ENCODE measurements at places on chromosomes 2 and 18.

DNA sequence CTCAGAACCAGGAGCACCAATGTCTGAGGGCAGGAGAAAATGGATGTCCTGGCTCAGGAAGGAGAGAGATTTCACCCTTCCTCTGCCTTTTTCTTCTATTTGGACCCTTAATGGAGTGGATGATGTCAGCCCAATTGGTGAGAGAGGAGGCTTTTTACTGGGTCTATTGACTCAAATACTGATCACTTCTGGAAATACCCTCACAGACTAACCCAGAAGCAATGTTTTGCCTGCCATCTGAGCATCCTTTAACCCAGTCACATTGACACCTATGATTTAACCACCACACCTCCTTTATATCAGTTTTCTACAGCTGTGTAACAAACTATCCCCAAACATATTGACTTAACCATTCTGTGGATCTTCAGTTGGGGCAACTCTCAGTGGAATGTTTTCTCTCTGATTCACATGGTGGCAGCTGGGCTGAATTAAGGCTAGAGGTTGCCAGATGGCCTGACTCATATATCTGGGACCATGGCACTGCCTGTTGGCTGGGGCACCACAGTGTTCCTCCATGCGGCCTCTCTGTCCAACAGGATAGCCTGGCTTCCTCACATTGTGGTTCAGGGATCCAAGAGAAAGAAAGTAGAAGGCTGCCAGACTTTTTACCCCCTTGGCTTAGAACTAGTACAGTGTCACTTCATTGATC, 18.2 kb upstream of the MBOAT2 start:
- DNase-seq = no peak

GRCh38 chr2:143452817-143453451, 323.7 kb downstream of the ARHGAP15 start:
- DNase-seq = no peak

- no peak for DNase-seq
Measured at GRCh38 chr18:8689517-8689916, 15.8 kb upstream of the MTCL1 start.

DNA sequence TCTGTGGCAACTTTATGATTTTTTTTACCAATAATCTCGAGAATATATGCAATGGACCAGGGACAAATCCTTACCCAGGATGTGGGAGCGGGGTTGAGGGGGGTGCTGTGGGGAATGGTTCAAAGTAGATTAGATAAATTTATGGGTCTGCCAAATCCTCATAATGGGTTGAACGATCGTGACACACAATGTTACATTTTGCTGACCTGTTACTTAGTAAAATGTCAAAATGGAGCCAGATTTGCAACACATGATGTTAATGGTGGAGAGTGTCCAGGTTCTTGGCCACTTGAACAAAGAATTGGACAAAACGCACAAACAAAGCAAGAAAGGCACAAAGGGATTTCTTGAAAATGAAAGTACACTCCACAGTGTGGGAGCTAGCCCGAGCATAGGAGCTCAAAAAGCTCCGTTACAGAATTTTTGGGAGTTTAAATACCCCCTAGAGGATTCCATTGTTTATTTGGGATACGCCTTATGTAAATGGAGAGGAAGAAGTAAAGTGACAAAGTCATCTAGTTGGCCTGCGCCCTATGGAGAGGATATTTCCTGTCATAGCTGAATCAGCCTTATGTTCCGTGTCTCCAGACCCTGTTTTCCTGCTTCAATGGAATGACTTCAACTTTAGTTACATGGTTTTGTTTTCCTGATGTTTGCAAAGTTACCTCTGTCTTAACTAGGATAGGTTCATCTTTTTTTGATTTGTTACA, 776.0 kb downstream of the DCC start:
- DNase-seq = no peak

- no peak for DNase-seq
Measured at GRCh38 chr2:217788669-217789002, 214.2 kb downstream of the TNS1 start.

GRCh38 chr2:148541792-148542191, 102.8 kb upstream of the EPC2 start:
- no peak for DNase-seq

- no peak for DNase-seq
Measured at GRCh38 chr2:220682616-220683015, 889.5 kb downstream of the EPHA4 start.

DNA sequence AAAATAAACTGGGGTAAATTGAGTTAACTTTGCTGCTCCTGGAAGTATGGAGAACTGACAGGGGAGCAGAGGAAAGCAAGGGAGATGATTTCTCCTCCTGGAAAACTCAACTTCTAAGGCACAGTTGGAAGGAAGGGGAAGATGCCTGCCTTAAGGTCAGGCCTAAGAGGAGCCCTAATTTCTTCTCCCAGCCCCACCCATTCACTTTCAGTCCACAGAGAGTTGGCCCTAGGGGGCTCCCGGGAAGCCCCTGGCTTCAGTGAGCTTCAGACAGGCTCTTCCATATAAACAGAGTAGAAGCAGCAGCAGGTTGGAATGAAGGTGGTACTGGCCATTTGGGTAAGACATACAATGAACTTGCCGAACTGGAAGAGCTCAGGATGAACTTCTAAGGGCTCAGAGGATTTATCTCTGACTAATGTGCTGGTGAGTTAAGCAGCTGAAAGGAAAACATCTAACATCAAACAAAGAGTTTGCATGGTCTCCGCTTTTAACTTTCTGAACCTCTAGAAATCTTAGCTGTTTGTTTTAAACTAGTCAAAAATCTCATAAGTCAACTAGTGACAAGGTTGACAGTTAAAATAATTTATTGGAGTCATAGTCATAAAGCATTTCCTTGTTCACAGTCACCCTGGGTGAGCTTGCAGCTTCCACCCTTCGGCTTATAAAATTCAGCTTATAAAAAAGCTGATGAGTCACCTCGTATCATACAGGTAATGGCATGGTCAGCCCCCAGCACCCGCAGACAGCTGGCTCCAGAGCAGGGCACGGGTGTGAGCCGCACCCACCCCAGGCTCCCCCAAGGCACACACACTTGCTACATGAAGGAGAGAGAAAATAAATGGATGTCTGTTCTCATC, 9.8 kb downstream of the MALL start:
- peak; percentile 80 for DNase-seq

DNA sequence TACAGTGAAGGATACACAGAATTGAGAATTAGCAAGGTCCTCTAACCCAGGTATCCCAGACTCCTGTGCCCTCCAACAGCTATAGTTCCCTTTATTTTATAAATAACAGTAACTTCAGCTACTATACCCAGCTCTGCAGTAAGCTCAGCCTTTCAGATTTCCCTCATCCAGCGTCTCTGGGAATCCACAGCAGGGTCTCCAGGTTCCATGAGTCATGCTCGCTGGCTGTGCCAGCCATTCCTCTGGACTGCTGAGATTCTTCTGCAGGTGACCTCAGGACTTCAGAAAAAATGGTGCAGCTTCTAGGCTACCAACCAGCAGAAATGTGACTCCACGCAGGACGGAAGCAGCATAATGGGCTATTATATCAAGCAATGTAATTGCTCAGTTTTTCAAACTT, 419.3 kb downstream of the ZNF516 start:
- DNase-seq = no peak

- no peak for DNase-seq
Measured at GRCh38 chr2:43127941-43128558, 98.4 kb downstream of the ZFP36L2 start.

Measured in left colon (tissue), 2 donors.